ENCODE measurements at places on chromosomes 5 and 9.

- DNase-seq: no peak
Measured at GRCh38 chr9:32376285-32376684, 8.2 kb upstream of the ACO1 start.

- no peak for DNase-seq
Measured at GRCh38 chr9:6889868-6890267, 132.1 kb downstream of the KDM4C start.

DNA sequence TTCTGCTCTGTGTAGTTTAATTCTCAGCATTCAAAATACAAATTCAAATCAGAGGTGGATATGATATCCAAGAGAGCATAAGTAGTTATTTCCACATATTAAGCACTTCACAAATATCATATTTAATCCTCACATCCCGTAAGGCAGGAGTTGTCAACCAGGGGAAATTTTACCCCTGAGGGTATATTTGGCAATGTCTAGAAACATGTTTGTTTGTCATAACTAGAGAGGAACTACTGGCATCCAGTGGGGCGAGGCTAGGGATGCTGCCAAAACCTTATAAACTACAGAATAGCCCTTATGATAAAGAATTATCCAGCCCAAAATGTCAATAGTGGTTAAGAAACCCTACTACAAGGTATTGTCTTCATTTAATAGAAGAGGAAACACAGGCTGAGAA lies 619.4 kb downstream of the SLCO4C1 start:
- no peak for DNase-seq

- DNase-seq: no peak
Measured at GRCh38 chr5:57953792-57954191, 471.2 kb upstream of the ACTBL2 start.

- DNase-seq: no peak
Measured at GRCh38 chr9:26744191-26744965, 148.2 kb downstream of the CAAP1 start.

GRCh38 chr9:88835772-88836171 lies 155.5 kb upstream of the S1PR3 start:
- DNase-seq: no peak

- no peak for DNase-seq
Measured at GRCh38 chr9:103681435-103681834, 412.7 kb upstream of the SMC2 start.

DNA sequence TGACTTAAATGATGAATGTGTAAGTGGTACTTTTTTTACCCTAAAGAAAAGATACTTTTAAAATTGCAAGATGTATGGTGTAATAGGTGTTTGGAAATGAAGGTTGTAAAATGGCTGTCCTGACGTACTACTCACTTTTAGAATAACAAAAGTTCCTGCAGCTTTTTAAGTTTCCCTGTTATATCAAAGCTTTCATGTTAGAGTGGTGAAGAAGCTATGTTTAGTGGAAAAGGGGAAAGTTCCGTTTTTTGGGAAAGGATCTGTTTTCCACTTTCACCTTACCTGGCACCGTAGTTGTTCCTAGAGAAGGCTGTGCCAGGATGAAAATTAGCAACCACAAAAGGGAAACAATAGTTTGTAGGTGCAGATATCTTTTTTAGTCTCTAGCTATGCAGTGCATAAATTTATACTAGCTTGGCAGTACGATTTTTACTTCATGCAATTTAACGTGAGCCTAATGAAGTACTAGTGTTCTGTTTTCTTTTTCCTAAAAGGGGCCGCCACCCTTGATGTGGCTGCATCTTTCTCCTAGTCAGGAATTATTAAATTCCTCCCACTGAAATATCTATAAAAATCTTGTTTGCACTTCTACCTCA lies 1.3 kb downstream of the TNPO1 start:
- no peak for DNase-seq

DNA sequence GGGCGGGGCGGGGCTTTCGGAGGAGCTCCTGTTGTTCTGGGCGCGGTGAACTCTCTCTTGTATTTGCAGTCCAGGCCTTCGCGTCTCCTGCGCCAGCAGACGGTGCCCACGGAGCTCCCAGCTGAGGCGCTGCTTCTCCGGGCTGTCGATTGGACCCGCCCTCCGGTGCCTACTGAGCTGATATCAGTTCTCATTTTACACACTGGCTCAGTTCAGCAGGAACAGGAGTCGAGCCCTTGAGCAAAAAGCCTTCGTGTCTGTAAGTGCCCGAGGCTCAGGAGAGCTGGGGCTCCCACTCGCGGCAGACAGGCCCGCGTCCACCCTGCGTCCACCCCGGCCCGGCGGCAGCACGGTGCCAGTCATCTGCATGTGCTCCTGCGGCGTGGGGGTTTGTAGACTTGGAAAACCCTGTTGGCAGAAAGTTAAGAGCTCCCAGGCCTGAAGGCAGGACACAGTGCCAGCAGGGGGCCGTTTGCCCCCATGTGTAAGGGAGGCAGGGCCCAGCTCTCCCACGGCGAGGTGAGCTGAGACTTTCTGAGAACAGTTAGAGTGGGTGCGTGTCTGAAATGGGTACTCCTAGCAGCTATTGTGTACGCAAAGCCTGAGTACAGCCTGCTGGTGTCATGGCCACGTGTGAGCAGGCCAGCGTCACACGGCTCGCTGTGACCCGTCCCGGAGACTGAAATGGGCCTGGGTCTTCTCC lies 231.5 kb downstream of the FANCC start:
- DNase-seq: no peak

DNA sequence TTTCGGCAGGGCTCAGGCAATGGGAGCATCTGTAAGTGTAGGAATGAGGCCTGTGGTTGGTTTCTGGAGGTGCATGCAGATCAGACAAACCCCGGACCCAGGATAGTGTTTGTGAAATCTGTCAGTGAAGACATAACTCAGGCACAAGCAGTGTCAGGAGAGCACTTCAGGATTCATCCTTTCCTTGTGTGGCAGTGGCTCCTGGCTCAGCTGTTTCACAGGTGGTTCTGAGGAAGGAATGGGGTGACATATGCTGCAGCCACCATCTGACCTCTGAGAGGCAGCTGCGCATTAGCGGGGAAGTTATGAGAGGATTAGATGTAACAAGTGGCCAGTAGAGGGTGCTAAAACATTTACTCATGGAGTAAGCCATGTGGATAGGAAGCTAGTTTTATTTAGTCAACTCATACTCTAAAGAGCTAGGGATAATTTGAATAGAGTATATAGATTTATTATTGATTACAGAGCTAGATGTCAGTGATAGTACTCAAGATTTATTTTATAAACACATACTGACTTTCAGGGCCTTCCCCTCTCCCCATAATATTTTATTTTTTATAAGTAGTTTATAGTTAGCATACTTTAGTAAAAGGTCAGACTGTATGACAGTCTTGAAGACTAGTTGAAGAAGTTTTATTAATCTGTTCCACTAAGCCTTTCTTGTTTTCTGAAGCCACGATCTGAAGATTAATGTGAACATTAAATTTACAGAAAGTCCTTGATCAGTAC lies 28.4 kb downstream of the NNT start:
- DNase-seq: peak; percentile 76

DNA sequence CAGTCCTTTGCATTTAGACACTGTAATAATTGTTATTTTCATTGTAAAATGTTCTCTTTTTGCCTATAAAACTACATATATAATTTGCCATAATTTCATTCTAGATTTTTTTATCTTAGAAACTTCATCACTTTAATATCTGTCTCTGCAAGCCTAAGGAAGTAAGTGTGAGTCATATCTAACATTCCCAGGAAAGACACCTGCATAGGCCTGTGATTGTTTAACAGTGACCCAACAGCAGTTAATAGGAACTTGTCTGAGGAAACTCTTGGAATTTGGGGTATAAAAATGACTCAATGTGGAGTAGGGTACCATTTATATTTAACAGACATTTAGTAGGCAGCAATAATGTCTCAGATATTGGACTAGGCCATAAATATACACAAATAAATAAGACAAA lies 229.2 kb upstream of the FAM174A start:
- DNase-seq: no peak

GRCh38 chr9:78004478-78005229 lies 27.0 kb downstream of the GNAQ start:
- no peak for DNase-seq

DNA sequence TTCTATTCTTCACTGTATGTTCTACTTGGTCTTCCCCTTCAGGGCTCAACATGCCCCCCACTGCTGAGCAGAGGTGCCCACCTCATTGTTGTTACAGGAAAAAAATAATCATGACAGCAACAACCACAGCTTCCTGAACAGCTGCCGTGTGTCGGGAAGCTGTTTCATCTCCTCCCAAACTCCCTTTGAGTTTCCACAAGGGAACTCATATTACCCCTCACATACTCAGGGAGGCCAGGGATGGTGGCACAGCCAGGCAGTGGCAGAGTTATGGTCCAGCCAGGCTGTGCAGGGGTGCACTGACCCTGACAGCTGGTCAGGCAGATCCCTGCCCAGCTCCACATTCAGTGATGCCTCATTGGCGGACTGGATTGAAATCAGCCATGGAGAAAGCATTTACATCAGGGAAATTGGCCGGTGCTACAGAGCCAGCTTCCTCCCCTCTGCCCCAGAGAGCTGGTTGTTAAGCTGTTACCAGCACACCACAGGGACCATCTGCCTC lies 37.3 kb downstream of the SARDH start:
- DNase-seq: no peak

- no peak for DNase-seq
Measured at GRCh38 chr9:123437201-123437600, 81.2 kb downstream of the CRB2 start.

GRCh38 chr9:105339849-105340248 lies 95.4 kb downstream of the SLC44A1 start:
- no peak for DNase-seq

DNA sequence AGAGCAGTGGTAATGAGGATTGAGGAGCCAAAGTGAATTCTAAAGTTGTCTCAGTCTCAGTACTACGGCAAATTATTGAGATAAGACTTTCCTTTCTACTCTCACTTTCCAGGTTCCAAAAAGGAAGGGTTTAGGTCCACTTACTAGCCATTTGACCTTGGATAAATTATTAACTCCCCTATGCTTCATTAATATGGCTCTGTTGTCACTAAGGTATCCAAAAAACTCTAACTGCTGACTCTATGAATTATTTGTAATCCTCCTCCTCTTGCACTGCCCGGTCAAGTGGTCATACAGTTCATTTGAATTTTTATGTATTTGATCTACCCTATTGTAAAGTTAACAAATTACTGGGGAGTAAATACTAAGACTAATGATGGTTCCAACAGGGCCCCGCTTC lies 17.7 kb upstream of the UGCG start:
- DNase-seq: no peak

GRCh38 chr9:130029223-130029973 lies 13.6 kb downstream of the FNBP1 start:
- DNase-seq: no peak

GRCh38 chr5:167920589-167920988 lies 370.9 kb upstream of the WWC1 start:
- DNase-seq: no peak

GRCh38 chr5:176296-176823 lies 14.9 kb upstream of the LRRC14B start:
- no peak for DNase-seq

DNA sequence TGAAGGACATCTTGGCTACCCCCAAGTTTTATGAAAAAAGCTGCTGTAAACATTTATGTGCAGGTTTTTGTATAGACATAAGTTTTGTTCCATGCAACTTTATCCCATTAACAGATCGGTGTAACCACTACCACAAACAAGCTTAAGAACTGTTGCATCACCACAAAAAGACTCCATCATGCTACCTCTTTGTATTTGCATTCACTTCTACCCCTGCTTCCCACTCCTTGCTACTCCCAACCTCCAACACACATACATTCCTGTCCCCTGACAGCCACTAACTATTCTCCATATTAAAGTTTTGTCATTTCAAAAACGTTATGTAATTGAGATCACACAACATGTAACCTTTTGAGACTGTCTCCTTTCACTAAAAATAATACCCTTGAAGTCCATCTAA lies 57.8 kb upstream of the LHFPL2 start:
- DNase-seq: no peak

DNA sequence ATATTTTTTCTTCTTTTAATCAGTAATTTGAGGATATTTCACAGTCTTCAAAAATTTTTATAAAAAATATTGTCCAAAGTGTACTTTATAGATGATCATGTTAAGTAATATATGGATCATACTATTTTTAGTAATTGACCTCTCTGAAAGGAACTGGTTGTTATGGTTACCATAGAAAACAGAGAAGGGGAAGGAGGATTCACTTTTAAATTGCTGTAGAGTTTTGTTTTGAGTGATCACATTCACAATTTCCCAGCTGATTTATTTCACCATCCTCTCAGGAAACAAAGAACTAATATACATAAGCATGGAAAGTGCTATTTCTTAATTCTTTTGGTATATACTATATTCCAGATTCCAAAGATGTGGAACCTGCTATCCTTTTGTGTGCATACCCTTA lies 56.5 kb upstream of the NREP start:
- no peak for DNase-seq

- DNase-seq: no peak
Measured at GRCh38 chr5:122639864-122640263, 135.0 kb upstream of the SNX2 start.

GRCh38 chr5:108818613-108819272 lies 71.0 kb downstream of the FER start:
- peak; percentile 16 for DNase-seq

DNA sequence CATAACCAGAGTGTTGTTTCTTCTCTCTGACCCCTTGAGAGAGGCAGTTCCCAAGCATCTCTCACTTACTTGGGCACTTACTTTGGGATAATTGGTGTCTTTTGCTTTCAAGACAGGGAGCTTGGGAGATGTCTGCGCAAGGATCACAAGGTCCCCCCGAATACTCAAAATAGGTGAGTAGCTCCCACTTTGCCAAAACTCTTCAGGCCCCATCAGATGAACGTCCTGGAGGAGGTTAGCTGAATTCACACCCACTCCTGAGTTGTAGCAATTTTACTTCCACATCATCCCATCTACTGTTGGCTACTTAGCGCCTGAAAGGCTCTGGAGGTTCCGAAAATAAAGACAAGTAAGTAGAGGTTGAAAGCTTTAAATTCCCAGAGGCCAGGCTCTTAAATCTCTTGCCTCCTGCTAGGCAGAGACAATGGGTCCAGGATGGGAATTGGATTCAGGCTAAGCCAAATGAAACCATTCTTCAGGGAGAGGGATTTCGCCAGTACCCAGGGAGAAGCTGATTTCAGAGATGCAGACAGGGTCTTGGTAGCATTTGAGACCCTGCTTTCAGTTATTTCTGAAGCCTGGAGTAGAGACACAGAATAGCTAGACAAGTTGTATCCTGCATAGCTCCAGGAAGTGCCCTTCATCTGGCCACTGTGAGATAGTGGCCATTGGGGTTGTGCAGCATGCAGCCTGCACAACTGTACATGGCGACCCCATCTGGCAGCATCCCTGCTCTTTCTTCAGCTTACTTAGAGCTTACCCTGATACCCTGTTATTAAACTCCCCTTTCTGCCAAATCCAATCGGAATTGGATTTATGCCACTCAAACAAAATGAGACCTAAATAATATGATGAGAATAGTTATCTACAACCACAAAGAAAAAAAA lies 60.1 kb downstream of the BOD1 start:
- no peak for DNase-seq

DNA sequence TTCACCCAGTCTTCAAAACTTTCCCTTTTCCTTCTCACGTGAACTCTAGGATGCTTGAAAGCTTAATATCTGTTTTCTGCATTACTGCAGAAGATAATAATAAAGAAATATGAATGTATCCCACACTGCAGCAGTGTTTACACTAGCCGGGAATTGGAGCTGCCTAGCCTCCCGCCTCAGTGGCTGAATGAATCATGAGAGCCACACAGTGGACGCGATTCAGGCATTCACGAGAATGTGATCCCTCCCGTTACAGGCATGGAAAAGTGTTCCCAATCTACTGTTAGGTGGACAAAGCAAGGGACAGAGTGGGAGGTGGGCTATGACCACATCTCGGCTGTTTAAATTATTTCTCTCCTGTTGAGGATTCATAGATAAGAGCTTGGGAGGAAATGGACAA lies 69.4 kb upstream of the CTSL start:
- peak; percentile 51 for DNase-seq

GRCh38 chr5:16906255-16906654 lies 29.8 kb downstream of the MYO10 start:
- no peak for DNase-seq

Data from fibroblast of gingiva (primary cell).